ENCODE measurements at places on chromosomes 16 and 17.

GRCh38 chr16:81718637-81719036 is 60.5 kb upstream of the PLCG2 start:
- no peak for DNase-seq

DNA sequence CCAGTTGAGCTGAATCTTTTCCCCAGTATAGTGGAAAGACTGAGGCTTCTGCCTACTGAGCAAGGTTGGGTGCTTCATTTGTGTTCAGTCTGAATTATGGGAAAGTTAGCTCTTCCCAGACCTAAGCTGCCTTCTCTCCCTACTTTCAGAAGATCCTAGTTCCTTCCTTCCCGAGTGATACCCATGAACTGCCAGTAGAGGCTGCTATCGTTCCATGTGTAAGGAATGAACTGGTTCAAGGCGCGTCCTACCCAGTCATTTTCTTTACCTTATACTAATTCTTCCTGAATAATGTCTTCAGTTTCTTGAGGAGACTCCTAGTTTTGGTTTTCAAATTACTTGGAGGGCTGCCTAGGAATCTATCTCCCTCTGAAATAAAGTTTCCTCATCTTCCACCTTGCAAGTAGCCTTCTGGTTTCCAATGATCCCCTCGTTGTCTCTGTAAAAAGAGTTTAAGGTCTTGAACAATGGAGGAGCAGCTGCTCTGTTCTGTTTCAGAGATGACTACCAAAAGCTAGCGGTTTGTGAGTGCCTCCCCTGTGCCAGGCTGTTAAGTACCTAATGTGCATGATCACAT is 934 bp upstream of the AOC2 start:
- DNase-seq = no peak

GRCh38 chr16:48231727-48232492 is 12.2 kb upstream of the LONP2 start:
- DNase-seq = no peak

GRCh38 chr17:63419949-63420867 is 25.9 kb downstream of the CYB561 start:
- no peak for DNase-seq

DNA sequence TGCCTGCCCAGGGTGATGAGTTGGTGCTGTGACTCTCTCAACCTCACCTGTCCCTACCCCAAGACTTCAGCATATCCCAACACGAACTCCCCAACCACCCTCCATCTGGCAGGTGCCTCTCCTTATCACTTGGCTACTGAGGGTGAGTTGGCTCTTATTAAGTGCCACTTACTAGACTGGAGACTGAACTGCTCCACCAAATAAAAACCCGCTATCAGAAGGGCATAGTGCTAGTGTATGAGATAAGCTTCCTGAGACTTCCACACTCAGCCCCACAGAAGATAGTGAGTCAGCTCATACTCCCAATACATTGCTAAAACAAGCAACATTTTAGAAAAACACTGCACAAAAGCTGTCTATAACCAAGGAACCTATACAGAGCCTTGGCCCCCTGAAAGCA is 16.0 kb upstream of the CCL18 start:
- DNase-seq = no peak

- no peak for DNase-seq
Measured at GRCh38 chr17:77693776-77694175, 264.7 kb upstream of the TNRC6C start.

Data from NCI-H1048 (cell line).